Fibroblast of skin of left quadriceps (primary cell): ENCODE measurements at places on chromosomes 11 and 22.
A peak's percentile ranks its signal among the peaks of the same experiment; 100 is the strongest.

GRCh38 chr11:74725701-74726100 is 5.5 kb downstream of the CHRDL2 start:
- no peak for DNase-seq

DNA sequence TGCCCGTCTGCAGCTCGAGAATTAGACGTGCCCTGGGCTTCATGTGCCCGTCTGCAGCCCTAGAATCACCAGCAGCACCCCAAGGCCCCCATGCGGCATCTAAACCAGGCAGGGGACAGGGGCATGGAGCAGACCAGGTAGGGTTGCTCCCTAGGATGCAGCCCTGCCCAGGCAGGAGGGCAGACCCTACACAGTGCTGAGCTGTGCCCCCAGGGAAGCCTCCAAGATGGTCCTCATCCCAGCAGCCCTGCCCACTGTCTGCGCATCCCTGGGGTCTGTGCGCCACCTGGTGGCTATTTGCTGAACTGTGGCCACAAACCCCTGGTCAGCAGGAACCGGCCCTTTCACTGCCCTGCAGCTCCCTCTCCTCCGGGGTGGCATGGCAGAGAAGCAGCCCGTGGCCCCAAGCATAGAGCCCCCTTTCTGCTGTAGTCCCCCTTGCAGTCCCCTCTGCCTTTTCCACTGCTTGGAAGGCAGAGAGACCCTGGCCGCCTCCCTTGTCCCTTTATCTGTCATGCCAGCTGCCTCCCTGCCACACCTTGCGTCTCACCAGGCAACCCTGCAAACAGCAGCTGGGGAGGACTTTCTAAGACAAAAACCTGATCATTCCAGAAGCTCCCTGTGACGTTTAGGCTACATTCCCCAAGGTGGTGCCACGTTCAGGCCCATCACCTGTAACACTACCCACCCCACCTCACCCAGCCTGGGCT is 86.6 kb downstream of the KCNQ1 start:
- peak; percentile 9 for DNase-seq

- no peak for DNase-seq
Measured at GRCh38 chr11:77127920-77128691, at the start of gene MYO7A. TSS of gene MYO7A (plus strand) at chr11:77128246. CDS start at chr11:77130635, 2,389 bp downstream.

DNA sequence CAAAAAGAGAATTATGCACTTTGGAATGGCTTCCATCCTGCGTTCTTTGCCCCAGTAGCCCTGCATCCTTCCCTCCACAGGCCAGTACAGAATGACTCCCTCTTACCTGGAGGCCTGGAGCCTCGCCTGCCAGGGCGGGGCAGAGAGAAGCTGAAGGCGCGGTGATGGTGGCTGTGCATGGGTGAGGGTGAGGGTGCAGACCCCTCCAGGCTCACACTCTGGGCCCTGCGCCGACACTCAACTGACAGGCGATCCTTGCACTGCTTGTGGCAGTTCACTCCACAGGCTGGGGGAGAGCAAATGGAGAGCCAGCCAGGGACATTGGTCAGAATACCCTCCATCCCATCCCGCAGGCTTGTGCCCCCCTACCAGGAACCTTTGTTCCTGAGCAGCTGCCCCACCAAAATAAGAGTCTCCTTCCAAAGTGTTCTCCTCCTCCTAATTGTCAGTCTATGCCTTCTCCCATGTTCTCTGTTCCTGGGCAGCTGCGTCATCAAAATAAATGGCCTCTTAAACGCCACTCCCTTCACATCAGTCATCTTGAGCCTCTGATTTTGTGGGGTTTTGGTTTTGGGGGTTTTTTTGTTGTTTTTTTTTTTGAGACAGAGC is 5.9 kb upstream of the NRXN2 start:
- DNase-seq = no peak

DNA sequence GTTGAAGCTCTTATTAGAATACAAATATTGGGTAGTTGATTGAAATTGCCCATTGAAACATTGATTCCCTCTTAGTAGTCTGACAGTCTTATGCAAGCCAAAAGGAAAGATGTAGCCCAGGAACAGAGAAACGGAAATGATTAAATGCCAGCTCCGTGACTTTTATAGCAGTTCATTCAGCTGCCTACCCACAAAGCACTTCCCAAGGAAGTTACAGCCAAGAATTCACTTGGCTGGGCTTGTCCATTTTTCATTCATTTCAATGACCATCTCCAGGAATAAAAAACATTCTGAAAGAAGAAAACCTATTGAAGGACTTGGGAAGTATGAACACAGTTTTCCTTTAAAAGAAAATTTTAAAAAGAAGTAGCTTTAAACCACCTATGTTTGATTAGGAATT is 62.0 kb downstream of the NCAM1 start:
- no peak for DNase-seq

GRCh38 chr11:88631497-88631896 is 294.0 kb upstream of the CTSC start:
- DNase-seq = no peak

- no peak for DNase-seq
Measured at GRCh38 chr22:26502688-26503561, 9.3 kb downstream of the TFIP11 start.

GRCh38 chr11:14212986-14213385 is 146.0 kb downstream of the RRAS2 start:
- DNase-seq = no peak

DNA sequence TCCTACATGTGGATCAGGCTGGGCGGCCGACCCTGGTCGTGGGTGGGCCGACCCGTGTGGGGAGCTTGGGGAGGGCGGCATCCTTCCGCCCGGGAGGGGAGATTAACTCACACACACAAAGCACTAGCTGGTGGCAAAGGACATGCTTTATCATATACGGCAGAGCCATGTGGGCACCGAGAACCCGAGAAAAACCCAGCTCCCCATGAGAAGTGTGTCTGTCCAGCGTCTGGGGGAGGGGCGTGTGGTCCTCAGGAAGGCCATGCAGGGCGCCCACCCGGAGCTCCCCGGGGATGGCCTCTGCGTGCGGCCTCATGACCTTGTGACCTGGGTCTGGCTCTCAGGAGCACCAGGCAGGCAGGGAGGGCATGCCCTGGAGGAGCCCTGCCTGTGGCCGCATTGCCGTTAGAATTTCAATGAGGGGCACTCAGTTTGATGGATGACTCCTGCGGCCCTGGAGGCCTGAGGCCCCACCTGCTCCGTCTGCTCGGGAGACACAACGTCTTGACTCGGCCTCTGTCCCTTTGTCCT is 39.4 kb upstream of the TOLLIP start:
- no peak for DNase-seq

- DNase-seq = no peak
Measured at GRCh38 chr11:33539751-33540150, 160.9 kb downstream of the C11orf91 start.

- DNase-seq = no peak
Measured at GRCh38 chr22:21796863-21797262, 61.3 kb upstream of the YPEL1 start.

DNA sequence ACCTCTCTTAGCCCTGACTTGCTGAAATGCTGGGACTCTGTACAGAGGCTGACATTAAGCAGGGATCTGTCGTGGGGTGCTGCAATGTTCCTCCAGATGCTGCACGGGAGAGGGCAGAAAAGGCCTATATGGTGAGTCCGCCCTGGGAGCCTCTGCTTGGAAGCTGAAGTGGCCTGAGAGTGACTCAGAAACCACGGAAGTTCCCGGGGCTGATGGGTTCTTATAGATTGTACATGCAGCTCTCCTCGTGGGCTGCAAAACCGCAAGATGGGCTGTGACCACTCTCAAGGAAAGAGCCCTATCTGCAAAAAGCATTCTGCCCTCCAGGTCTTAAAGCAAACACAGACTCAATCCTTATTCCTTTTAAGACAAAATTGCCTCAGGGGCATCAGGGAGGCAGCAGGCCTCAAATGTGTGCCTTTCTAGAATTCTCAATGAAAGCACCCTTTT is 5.8 kb upstream of the SLC43A3 start:
- peak; percentile 44 for DNase-seq

GRCh38 chr11:131592152-131592551 is 221.7 kb downstream of the NTM start:
- no peak for DNase-seq

DNA sequence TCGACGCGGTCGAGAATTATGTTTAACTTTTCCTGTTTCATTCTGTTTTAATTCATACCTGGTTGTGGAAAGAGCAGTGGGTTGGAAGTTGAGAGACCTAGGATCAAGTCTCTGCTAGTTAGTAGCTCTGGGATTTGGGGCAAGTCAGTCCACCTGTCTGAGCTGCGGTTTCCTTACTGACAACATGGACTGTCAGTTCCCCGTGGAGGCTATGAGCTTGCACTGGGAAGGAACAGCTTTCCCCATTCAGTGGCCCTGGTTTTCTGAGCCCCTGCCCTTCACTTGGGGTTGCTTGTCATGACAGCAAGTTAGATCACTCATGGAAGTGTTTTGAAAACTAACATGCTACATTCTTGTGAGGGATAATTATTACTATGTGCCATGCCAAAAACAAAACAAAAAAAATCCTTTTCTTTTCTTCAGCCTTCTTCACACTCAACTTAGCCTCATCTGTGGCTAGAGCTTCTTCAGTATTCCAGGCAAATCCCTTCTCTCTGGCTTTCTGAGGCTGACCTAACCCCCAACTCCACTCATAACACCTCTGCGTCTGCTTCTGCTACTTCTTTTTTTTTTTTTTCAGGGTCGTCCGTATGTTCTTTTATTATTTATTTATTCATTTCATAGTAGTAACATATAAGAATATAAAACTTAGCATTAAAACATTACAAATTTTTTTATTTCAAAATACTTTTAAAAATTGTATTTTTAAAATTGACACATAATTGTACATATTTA is 43.0 kb upstream of the ZBED5 start:
- no peak for DNase-seq

DNA sequence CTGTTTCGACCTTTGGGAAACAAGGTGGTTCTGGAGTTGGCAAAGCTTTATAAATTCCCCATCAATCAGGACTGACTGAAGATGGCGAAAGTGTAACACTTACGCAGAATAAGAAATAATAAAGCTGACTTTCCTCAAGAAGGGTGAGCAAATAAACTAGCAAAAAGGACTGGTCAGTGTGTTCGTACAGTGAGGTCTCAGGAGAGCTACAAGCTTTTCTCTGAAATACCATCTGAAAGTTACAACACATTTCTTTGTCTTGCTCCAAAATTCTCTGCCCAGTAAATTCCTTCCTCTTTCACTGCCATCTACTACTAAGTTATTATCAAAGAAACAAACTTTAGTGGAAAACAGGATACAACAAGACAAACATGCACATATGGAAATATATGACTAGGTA is 13.4 kb downstream of the PITPNB start:
- no peak for DNase-seq

GRCh38 chr11:121485216-121485615 is 32.4 kb upstream of the SORL1-AS1 start:
- DNase-seq = no peak

GRCh38 chr11:108307751-108308150 is 84.9 kb downstream of the ATM start:
- DNase-seq = no peak

DNA sequence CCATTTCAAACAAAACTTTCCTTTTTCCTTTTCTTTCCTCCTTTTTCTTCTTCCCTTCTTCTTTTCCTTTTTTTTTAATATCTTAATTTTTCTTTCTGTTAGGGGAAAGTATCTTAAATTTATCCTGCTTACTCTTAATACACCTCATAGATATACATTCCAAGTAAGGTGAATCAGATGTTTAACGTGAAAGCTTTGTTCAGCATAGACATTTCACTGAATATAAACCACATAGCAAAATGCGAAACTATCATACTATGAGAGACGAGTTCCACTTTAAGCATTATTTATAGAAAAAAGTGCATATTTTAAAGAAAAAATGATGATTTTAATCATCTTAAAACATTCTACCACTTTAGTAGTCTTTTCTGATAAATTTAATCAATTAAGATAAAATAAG is 137.8 kb upstream of the MTMR2 start:
- DNase-seq = no peak

- no peak for DNase-seq
Measured at GRCh38 chr11:118448294-118448693, 12.0 kb downstream of the KMT2A start.
